Glutamatergic neuron (in vitro differentiated cells): ENCODE measurements at places on chromosomes 5 and 9. TPM values are rescaled to one million over a fixed set of nuclear protein-coding genes. Genes with fewer than 3 reads are reported as not detected.

The SLC6A7 gene
- not detected for total RNA-seq

The NUTM2G gene
- total RNA-seq: not detected

The QSOX2 gene
- total RNA-seq: 21.2 TPM

The PLPPR1 gene
- total RNA-seq: 7.4 TPM

The PGM5 gene
- total RNA-seq: not detected

The OBP2B gene
- not detected for total RNA-seq

The ENHO gene
- 11.5 TPM for total RNA-seq

The ADGRD2 gene
- not detected for total RNA-seq

The SMIM33 gene
- not detected for total RNA-seq

The NME5 gene
- 0.71 TPM for total RNA-seq

- no peak for DNase-seq
These were observed 31.4 kb downstream of the FAM174A start for GRCh38 chr5:100566382-100567141.

DNA sequence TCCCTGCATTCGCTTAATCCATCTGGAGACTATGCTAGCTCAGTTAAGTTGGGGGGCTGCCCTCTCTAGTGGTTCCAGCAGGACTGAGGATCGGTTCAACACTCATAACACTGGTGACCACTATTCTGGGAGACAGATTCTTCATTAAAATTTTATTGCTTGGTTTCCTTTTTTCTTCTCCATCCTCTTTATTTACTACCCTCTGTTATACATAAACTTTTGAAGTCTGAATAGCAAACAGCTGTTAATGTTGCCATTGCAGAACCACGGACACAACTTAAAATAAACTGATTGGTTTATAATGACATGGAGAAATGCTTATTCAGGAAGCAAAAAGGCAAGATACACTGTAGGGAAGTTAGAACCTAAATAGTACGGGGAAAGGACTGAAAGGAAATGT, 22.1 kb downstream of the IQGAP2 start:
- DNase-seq: no peak

- DNase-seq: peak; percentile 63
These were observed 579 bp upstream of the ASTN2 start for GRCh38 chr9:117415358-117415914.

DNA sequence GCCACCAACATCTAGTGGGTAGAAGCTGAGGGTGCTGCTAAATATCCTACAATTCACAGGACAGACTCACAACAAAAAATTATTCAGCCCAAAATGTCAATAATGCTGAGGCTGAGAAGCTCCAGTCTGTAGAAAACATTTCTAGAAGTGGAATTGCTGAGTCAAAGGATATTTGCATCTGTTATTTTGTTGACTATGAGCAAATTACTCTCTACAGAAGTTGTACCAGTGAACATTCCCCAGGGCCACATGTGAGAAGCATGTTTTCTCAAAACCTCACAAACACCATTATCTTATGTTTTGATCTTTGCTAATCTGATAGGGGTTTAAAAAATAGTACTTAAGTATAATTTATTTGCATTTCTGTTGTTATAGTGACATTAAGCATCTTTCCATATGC, 15.4 kb downstream of the ITK start:
- no peak for DNase-seq

GRCh38 chr5:84862132-84862531, 477.5 kb upstream of the EDIL3 start:
- DNase-seq: no peak

- DNase-seq: peak; percentile 53
These were observed 78.7 kb downstream of the CRB2 start for GRCh38 chr9:123434619-123435240.

- DNase-seq: no peak
These were observed 130.7 kb upstream of the NREP start for GRCh38 chr5:111887706-111888105.

DNA sequence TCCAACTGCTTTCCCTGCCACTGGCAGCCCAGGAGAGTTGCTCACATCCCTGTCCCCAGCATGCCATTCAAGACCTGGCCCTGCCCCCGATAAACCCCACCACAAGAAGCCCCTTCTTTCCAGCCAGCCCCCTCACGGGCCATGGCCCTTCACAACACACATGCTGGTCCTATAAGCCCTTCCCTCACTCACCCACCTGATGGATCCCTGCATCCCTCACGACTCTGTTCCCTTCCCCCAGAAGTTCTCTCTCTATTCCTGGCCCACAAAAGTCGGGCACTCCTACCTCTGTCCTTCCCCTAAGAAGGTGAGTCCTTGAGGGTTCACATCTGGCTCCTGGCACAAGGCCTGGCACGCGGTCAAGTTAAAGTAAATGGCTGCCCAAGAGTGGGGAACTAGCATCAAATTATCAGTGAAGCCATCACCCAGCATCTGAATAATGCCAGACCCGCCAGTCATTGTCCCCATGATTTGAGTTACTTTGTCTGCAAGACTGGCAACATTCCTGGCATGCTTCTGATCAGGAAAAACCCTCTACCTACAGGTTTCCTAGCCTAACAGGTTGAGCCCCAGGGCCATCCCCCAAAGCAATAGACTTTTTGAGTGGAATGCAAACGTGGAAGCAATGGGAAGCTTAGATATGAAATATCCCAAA, 65.9 kb downstream of the CRB2 start:
- no peak for DNase-seq

DNA sequence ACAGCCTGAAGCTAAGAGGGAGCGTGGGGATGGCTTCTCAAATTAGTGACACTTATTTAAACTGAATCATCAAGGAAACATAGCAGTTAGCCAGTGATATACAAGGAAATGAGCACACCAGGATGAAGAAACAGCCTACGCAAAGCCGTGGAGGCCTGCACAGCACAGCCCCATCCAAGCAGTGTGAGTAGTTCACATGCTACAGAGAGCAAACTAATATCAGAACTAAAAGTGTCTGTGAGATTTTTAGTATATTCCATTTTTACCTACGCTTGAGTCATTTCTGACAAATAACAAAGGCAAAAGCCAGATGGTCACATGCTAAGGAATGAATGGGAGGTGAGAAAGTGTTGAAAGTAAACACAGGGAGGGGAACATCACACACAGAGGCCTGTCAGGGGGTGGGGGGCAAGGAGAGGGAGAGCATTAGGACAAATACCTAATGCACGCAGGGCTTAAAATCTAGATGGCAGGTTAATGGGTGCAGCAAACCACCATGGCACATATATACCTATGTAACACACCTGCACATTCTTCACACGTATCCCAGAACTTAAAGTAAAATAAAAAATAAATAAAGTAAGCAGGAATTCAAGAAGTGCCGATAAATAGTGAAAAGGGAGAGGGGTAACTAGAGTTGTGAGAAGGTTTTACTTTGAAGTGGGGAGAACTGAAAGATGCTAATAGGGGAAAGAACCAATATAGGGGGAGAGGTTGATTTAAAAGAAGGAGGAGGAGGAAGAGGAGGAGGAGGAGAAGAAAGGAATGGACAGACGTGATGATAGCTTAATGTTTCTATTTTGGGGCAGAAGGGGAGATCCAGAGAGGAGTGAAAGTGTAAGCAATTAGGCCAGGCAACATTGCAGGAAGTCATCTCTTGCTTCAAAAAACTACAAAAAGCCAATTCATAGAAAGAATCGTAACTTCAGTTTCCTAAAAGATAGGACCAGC, 100.9 kb upstream of the PTGER4 start:
- DNase-seq: no peak

- no peak for DNase-seq
These were observed 26.0 kb upstream of the MAST4 start for GRCh38 chr5:66570201-66570600.

- DNase-seq: no peak
These were observed 62.3 kb downstream of the ACER2 start for GRCh38 chr9:19470981-19471650.

GRCh38 chr9:123432331-123433236, 76.6 kb downstream of the CRB2 start:
- DNase-seq: no peak

GRCh38 chr5:73943397-73943796, 317.4 kb downstream of the ARHGEF28 start:
- no peak for DNase-seq

DNA sequence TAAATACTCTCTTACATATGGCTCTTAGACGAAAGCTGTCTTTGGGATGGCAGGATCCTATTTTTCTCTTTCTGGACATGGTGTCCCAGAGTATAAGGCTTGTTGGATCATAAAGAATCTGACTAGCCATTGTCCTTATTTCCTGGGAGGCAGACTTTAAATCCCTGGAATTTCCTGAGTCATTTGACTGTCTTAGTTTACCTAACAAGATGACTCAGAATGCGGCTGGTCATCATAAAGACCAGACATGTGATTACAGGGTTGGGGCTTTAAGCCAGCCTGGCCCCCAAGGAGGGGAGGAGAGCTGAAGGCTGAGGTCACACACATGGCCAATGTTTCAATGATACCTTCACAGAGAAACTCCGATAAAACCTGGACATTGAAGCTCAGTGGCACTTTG, 37.2 kb downstream of the FAM240B start:
- no peak for DNase-seq

DNA sequence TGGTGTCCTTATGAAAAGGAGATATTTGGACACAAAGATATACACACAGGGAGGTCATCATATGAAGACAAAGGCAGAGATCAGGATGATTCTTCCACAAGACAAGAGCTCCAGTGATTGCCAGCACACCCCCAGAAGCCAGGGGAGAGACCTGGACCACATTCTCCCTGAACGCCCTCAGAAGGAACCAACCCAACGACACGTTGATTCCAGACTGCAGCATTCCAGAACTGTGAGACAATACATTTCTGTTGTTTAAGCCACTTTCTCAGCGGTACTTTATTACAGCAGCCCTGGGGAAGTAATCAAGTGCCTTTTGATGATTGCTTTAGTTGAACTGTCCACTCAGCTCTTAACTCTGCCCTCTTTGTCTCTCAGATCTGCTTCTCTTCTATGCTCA, 285.5 kb upstream of the SMARCA2 start:
- DNase-seq: no peak

DNA sequence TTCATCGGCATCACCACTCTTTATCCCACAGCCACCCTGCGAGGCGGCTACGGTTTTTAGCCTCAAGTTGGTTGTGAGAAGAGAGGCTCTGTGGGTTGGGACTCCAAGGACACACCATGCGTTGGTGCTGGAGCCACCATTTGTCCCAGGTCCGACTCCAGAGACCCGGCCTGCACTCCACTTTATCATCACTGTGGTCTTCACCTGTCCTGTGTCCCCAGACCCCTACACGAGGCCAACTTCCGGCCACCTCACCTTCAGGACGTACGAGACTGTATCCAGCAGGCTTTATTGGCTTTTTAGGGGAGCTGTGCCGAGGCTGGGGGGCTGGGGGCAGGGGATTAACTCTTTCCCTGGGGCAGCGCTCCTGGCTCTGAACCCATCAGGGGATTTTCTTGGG, 55.0 kb downstream of the GTF3C4 start:
- DNase-seq: no peak

DNA sequence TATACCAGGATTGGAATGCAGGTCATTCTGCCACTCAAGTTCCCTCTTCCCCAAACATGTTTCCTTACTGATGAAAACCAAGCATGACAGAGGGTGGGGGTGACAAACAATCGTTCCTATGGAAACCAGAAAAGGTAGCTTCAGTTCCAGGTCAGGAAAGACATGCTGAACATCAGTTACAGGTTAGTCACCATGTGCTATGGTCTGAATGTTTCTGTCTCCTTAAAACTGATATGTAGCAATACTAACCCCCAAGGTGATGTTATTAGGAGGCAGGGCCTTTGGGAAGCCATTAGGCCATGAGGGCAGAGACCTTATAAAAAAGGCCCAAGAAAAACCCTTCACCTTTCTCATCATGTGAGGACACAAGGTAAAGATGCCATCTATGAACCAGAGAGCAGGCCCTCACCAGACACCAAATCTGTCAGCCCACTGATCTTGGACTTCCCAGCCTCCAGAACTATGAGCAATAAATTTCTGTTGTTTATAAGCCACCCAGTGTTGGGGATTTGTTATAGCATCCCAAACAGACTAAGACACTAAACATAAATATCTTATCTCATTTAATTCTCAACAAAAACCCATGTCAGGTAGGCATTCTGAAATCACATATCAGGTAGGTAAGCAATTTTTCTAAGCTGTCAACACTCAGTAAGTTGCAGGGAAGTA, 15.7 kb upstream of the SH3RF2 start:
- DNase-seq: no peak

- DNase-seq: no peak
These were observed 163.6 kb downstream of the LRRC70 start for GRCh38 chr5:62742207-62742606.

DNA sequence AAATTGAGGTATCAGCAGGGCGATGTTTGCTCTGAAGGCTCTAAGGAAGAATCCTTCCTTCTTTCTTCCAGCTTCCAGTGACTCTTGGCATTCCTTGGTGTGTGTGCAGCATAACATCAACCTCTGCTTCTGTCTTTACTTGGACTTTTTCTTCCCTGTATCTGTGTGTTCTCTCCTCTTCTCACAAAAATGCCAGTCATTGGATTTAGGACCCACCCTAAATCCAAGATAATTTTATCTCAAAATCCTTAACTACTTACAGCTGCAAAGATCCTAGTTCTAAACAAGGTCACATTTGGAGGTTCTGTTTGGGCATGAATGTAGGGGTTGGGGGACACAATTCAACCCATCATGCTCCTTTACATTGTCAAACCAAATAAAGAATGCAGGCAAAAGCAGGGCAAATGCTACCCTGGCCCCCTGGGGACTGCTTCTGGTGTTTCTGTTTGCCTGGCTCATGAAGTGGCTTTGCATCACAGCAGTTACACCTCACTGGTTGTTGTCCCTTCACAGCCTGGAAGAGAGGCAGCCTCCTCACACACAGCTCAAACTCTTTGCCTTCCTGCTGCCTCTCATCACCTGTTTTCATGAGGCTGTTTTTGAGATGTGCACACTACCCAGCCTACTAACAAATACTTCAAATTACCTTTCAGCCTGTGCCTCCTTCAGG, 64.8 kb upstream of the PLCXD3 start:
- DNase-seq: peak; percentile 48

- DNase-seq: no peak
These were observed 5.3 kb upstream of the LCP2 start for GRCh38 chr5:170302653-170303501.

GRCh38 chr5:30781643-30782042, 411.8 kb upstream of the CDH6 start:
- DNase-seq: no peak

- DNase-seq: no peak
These were observed 17.2 kb downstream of the TRIM14 start for GRCh38 chr9:98101868-98102273.

DNA sequence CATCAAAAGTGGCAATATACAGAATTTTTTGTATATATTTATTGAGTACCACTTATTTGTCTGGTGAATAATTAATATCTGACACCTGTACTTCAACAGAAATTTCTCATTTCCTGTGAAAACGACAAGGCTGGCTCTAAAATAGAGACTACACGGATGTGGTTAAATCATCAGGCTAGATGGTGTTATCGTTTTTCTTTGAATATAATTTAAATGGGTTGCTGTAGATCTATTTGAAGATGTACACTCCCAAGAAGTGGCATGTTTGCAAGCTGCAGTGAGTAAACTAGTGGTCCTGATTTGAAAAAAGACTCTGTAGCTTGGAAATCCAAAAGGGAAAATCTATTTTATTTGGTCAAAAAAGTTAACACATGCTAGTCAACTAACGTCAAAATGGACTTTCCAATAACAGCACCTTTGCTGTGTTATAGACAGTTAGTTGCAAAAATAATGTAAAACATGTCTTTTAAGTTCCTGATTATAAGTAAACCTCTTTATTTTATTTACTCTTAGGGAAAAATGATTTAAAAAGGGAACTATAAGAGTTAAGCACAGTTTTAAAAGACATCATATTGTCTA, 13.8 kb downstream of the ST8SIA4 start:
- no peak for DNase-seq

- DNase-seq: no peak
These were observed 25.6 kb downstream of the ISOC1 start for GRCh38 chr5:129120158-129120581.

GRCh38 chr5:91302958-91303357, 80.2 kb downstream of the ARRDC3 start:
- DNase-seq: no peak
